Femur (tissue), 1 donor: ENCODE measurements at places on chromosomes 2 and 18.
A peak's percentile ranks its signal among the peaks of the same experiment; 100 is the strongest.

- peak; percentile 55 for DNase-seq
Measured at GRCh38 chr2:120174963-120175581, 48.1 kb downstream of the TMEM185B start.

- no peak for DNase-seq
Measured at GRCh38 chr2:12334412-12334966, 382.2 kb upstream of the TRIB2 start.

DNA sequence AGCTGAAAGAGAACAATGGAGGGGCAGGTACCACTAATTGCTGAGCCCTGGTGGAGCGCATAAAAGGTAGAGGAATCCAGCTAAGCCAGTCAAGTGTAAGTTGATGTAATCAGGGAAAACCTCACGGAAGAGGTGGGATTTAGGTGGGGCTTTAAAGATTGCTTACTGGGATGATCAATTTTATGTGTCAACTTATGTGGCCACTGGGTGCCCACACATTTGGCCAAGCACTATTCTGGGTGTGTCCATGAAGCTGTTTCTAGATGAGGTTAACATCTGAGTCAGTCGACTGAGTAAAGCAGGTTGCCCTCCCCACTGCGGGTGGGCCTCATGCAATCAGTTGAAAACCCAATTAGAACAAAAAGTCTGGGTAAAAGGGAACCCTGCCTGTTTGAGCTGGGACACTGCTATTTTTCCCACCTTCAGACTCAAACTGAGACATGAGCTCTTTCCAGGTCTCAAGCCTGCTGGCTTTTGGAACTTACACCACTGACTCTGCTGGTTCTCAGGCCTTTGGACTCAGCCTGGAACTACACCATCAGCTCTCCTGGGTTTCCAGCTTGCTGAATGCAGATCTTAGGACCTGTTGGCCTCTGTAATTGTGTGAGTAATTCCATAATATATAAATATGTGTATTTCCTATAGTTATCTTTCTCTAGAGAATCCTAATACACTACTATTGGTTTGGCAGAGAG, 67.3 kb downstream of the MYO5B start:
- DNase-seq: no peak

DNA sequence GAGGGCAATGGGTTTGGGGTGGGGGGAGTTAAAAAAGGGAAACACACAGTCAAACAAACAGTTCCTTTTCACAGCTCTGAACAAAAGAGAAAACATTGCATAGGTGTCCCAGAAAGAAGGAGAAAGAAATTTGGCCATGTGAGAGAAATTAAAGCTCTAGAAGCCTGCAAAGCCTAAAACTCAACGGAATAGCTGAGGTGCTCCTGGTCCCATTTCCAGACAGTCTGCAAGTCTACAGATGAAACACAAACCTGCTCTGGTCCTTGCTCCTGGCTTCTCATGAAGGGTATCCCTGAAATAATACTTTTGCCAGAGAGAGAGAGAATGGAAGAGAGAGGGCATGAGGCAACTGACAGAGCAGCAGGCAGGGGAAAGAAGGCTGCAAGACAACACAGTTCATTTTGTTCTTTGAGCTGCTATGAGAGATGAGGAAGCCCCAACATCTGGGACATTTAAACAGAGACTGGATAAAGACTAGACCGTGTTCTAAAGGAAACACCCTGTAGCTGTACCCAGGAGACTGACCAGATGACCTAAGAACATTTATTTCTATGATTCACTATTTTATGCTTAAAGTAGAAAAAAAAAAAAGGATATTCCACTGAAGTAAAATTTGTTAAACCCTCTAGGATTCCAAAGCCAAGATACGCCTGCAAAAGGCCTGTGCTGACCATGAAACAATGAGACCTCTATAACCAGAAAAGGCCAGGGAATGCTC, 57.3 kb upstream of the CYP26B1 start:
- no peak for DNase-seq

DNA sequence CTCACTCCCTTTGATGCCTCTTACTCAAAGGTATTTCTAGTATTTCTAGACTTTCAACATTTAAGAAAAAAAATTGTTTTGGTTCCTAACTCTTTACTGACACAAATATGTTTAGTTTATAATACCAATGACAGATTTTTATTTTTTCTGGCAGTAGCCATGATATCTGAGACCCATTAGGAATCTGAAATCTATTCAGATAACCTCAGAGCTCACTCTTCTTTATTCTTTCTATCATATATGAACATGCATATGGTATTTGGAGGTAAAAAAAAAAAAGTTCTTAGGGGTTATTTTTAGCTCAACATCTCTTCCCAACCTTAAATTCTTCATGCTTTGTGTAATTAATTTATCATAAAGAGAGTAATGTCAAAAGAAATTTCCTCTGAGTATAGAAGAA, 465.5 kb downstream of the CDH2 start:
- DNase-seq: no peak
